ENCODE measurements at places on chromosomes 5 and 9.

GRCh38 chr5:126780165-126780827, 3.4 kb downstream of the LMNB1 start:
- no peak for DNase-seq

- no peak for DNase-seq
Observed at GRCh38 chr5:178434016-178434761, 156.0 kb downstream of the COL23A1 start.

DNA sequence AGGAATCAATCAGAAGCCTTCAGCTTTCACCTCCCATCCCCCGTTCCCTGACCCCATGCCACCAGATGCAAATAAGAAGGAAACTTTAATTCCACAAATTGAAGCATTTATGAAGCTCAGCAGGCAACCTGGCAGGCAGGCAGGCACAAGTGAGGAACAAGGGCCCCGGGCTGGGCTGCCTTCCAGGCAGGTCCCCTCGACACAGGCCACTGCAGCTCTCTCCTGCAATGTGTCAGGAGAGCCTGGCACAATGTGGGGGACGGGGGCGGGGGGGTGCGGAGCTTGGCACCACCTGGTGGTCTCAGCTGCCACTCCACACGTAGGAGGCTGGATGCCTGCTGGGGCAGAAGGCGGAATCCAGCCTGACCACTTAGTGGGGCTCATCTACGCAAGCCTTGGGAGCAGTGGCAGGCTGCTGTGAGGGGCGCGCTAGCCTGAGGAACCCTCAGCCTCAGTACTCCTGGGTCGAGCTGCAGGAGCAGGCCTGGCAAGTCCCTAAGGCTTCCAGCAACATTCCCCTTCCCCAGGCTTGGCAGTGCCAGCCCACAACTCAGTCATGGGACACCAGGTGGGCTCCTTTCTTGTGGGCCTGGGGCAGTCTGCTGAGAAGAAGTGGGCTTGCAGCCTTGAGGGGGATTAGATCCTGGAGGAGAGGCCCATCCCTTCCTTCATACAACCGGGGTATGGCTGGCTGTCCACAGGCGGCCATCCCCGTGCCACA, 50.2 kb upstream of the KCNMB1 start:
- DNase-seq: no peak

GRCh38 chr5:147701468-147701867, 81.1 kb downstream of the JAKMIP2 start:
- DNase-seq: no peak

DNA sequence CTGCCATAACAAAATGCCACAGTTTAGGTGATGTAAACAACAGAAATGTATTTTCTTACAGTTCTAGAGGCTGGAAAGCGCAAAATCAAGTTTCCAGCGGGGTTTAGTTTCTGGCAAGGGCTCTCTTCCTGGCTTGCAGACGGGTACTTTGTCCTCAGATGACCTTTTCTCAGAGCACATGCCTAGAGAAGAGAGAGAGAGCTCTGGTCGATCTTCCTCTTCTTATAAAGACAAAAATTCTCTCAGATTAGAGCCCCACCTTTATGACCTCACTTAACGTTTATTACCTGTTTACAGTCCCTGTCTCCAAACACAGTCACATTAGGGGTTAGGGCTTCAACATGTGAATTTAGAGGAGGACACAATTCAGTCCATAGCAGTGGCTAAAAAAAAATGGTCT, 119.7 kb downstream of the CETN3 start:
- DNase-seq: no peak

DNA sequence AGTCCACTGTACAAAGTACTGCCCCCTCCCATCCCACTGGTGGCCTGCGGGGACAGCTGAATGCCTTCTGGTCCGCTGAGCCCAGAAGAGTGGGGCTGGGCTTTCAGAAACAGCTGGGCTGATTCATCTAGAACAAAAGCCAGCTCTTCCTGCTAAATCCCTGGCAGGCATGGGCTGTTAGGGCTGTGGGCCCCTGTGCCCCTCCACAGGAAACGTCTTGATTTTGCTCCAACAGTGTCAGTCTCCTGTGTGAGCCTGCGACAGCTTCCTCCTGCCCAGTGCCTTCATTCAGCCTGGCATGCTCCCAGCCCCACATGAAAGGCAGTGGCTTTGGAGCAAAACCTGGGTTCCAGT, 6.9 kb upstream of the GSN start:
- DNase-seq: no peak

DNA sequence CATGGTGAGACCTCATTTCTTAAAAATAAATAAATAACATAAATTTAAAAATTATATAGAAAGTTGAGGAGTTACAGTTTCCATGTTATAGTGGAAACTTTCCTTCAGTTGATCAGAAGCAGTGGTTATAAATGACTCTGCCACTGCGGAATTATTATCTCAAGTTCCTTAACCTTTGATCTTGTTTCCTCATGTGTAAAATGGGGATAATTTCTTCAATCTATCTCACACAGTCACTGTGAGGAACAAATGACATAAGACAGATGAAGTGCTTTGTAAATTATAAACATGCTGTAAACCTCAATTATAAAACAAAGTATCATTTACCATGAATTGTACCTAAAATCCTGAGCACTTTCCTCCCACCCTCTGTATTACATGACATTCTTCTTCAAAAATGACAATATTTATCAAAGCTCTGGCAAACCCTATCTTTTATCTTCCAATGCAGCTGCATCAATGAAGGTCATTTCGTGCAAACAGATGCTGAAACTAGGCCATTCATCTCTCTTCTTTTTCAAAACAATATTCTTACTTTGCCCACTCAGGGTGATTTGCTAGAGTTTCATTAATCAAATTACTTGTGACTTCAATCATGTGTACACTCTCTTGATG, 46.8 kb downstream of the TMEM245 start:
- DNase-seq: no peak

DNA sequence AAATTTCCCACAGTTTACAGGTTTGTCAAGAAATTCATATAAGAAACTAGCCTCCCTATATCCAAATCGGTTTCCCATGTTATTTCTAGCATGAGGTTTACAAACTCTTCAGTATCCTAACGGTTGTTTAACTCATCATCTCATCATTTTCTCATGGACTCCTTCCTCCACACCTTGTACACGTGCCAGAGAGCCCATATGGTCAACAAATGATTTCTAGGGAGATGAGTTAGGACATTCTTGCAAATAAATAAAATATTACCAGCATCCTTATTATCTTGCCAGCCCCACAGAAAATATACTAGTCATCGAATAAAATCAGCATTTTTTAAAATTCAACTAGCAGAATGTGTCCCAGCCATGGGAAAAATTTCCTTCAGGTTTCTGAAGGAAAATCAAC, 285.2 kb downstream of the EBF1 start:
- DNase-seq: no peak

DNA sequence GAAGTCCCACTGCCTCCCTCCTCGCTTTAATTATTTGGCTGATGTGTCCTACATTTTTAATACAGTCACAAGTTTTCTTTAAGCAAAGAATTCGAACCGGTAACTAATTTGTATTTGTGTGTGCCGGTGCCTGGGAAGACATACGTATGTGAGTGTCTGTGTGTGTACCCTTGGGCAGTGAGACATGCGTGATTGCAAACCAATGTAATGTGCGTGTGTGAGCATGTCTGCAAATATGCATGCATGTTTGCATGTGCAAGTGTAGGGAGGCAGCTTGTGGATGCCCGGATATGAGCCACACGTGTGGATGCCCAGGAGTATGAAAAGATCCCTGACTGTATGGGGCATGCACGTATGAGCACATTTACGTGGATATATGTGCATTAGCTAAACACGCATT, 44.4 kb upstream of the NEK6 start:
- DNase-seq: no peak

DNA sequence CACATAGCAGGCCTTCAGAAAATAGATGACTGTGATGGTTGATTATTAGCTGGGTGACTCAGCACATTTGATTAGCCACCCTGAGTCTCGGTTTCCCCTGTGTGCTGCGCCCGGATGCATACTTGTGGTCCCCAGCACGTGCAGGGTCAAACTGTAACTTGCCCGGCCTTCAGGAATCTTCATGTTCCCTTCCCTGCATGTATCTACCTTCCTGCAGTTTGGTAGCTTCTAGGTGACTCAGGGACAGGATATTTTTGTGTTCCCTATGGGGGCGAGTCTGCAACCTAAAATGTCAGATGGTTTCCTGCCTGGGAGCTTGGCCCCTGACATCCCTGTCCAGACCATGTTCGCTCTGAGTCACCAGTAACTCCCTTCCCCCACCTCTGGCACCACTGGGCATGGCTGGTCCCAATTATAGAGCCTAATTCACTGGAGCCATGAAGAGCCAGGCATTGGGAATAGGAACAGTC, 13.2 kb downstream of the PTGS1 start:
- DNase-seq: no peak

DNA sequence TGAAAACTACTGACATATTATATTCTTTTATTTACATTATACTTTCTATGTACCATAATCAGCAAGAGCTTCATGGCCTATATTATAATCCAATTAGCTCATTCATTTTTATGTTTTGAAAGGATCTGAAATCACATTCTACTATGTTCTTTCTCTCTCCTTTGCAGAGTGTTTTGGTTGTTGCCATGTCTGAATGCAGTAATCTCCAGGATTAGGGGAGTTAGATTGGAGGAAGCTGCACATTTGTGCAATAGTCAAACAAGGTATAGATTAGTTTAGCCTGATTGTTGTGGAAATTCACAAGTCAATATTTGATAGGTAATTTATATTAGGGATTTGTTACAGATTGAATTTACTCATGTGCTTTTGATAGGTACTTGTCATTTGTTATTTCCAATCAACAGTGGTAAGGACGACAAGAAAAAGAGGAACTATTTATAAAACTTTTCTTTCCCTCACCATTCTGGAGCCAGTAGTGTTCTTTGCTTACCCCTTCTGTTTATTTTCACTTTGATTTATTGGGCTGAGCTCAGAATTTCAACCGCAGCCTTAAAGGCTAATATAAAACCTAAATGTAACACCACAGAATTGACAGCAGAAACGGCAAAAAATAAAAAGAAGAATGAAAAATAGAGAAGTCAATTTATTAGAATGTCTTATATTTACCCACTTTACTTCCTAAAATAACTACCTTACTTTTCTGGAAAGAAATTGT, 597.0 kb downstream of the CHSY3 start:
- DNase-seq: no peak

DNA sequence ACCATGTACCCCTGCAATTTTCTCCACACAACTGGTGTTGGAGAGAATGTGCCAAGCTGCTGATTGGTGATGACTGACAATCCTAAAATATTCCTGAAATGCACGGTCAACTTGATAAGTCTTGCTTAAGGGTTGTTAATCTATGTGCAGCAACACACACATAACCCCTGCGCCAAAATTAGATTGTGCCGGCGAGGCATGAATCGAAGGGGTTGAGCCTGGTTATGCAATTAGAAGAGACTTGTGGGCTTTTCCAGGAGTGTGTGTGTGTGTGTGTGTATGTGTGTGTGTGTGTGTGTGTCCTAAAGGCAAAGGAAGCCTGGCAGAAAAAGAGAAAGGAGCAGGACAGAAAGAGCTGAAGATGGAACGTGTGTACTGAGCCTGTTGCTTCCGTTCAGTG, 22.3 kb downstream of the IRX2 start:
- no peak for DNase-seq

DNA sequence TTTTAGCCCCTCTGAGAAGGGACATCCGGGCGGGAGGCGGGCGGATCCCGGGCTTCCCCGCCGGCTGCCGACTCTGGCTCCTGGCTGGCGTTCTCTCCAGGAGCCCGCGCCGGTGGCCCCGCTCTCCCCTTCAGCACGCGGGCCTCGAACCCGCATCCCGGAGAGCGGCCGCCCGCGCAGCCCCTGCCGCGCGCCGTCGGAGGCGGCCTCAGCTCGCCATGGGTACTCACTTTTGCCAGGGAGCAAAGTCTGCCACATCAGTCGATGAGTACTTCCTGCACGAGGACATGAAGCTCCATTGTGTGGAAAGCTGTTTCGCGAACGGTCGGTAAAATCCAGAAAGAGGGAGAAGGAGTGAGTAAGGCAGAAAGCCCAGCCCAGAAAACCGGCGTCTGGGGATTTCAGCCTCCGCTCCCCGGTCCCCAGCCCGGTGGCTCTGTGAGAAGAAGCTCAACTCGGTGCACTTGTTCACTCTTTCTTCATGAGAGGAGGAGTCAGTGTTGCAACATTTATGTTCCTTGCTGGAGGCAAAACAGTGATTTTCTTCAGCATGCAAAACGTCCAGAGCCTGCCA, at the start of gene PRLR:
TSS of gene PRLR (minus strand) at position 450 of the 574 bp plus-strand sequence. CDS start 140,867 bp downstream, outside the sequence.
- no peak for DNase-seq

All from stimulated activated CD4-positive, alpha-beta T cell treated with anti-CD3 and anti-CD28 coated beads, TNF-alpha, amount 100 ng/mL, for 24 hours (primary cell).